ENCODE measurements at places on chromosomes 7 and 10. TPM values are rescaled to one million over a fixed set of nuclear protein-coding genes. Genes with fewer than 3 reads are reported as not detected.

- H3K4me3 ChIP-seq, result no peak overlapping the region
- no peaks in the 10 kb centered on the region for H3K36me3 ChIP-seq
- no peaks in the 10 kb centered on the region for H3K27me3 ChIP-seq
These were observed 80.9 kb upstream of the APBB1IP start for GRCh38 chr10:26357203-26357602.

DNA sequence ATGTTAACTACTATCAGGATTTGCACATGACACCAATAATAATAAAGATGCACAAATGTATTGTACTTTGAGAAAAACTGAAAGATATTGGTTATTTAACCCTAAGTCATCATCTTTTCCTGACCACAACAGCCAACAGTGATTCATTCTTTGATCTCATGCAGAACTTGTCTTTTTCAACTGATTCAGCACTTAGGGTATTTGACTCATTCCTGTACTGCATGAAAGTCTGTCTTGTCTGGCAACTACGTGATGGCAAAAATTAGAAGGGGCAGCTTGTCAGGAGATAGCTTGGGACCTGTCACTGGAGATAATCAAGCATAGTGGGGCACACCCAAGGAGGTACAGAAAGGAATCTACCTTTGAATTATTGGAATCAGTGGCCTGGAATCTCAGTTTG lies 77.8 kb upstream of the LRRC17 start:
- H3K27me3 ChIP-seq, result no peaks in the 10 kb centered on the region
- peaks cover 12% of the 10 kb centered on the region for H3K4me1 ChIP-seq
- peak; percentile 91 for DNase-seq
- H3K36me3 ChIP-seq, result no peaks in the 10 kb centered on the region

The OR2A12 gene
- not detected for total RNA-seq

The ABCB4 gene
- total RNA-seq, result not detected

DNA sequence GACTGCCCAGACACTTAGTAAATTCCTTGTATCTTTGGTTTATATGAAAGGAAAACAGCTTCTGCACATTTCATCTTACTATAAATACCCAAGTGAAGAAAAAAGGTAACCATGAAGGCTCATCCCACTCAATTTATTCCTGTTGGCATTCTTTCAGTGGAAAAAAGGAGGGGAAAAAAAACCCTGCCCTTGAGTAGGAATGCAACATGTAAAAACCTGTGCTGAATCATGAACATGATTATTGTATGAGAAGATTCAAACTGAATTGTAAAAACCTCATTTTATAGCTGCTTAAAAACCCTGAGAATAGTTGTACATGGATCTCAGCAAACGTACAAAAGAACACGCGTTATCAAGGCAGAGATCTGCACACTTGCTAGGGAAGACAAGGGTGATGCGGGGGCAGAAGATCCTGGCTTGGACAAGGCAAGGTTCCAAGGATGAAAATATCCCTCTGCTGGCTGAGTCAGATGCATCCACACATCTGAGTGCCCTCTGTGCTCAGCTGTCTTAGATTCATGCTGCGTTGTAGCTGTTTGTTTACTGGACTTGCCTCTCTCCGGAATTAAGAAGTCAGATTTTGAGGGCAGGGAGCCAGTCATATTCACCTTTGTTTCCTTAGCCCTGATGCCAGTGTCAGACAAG lies 658.2 kb downstream of the PARD3 start:
- no peak overlapping the region for H3K4me3 ChIP-seq
- peak; percentile 67 for DNase-seq

The ZDHHC6 gene
- 17.4 TPM for total RNA-seq

- DNase-seq, result peak; percentile 51
- no peaks in the 10 kb centered on the region for H3K27me3 ChIP-seq
- H3K4me1 ChIP-seq, result peaks cover 5% of the 10 kb centered on the region
- no peak overlapping the region for H3K27ac ChIP-seq
These were observed 26.6 kb downstream of the FAM3C start for GRCh38 chr7:121369462-121369861.

The COX19 gene
- 3.9 TPM for total RNA-seq

DNA sequence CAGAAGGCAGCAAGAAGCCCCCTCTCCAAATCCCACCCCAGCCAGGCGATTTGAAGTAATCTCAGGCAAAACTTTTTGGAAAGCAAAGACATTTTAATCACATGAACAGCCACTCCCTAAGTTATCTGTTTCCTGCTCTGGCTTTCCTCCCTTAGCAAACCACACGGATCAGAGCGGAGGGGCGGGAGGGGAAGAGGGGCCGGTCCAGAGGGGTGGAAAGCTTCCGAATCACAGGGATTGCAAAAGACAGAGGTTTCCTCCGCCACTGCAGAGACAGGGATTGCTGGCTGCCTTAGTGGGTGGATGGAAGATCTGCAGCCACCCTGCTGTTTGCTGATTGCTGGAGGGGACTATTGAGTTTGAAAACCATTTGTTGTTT lies 41.2 kb downstream of the ZCCHC24 start:
- peak; percentile 76 for DNase-seq
- H3K36me3 ChIP-seq, result peaks cover 36% of the 10 kb centered on the region
- H3K27ac ChIP-seq, result peak overlapping the region; percentile 60
- H3K4me1 ChIP-seq, result peaks cover 75% of the 10 kb centered on the region
- H3K27me3 ChIP-seq, result no peaks in the 10 kb centered on the region

The NACAD gene
- total RNA-seq, result 0.56 TPM
